ENCODE measurements at places on chromosomes 16 and 17.

DNA sequence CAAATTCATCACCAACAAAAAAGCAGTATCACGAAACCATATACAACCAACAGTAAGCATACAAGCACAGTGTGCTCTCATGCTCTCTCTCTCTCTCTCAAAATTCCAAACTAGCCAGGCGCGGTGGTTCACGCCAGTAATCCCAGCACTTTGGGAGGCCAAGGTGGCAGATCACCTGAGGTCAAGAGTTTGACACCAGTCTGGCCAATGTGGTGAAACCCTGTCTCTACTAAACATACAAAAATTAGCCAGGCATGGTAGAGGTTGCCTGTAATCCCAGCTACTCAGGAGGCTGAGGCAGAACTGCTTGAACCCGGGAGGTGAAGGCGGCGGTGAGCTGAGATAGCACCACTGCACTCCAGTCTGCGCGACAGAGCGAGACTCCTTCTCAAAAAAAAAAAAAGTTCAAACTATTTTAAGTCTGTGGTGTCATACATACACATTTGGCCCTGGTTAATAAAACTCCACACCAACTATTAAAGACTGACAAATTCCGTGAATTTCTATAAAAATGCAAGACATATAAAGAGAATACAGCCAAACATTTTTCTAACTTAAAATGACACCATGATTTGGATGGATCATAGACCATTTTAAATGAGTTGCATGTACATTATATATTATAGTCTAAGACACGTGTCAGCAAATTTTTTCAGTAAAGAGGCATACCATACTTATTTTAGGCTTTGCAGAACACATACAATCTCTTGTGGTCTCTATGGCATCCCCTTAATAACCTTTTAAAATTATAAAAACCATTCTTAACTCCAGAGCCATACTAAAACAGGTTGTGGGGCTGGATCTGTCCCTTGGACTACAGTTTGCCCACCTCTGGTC is 30.9 kb downstream of the GLG1 start:
- no peak for DNase-seq

GRCh38 chr17:32333187-32333586 is 8.8 kb downstream of the C17orf75 start:
- DNase-seq, result no peak

DNA sequence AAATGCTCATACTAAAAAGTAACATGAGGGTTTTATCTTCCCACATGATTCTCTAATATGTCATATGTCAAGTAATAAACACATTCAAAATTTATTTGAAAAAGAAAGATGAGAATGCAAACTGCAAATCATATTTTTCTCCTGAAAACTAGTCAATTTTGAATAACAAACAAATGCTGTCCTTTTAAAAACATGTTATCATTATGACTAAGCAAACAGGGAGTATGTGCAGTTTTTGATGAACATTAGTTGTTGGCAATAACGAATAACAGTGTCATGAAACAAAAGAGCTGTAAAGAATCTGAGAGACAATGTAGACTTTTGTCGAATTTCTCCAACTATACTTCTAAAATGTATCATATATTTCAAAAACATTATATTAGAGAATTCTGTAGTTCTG is 34.8 kb downstream of the RPGRIP1L start:
- no peak for DNase-seq

DNA sequence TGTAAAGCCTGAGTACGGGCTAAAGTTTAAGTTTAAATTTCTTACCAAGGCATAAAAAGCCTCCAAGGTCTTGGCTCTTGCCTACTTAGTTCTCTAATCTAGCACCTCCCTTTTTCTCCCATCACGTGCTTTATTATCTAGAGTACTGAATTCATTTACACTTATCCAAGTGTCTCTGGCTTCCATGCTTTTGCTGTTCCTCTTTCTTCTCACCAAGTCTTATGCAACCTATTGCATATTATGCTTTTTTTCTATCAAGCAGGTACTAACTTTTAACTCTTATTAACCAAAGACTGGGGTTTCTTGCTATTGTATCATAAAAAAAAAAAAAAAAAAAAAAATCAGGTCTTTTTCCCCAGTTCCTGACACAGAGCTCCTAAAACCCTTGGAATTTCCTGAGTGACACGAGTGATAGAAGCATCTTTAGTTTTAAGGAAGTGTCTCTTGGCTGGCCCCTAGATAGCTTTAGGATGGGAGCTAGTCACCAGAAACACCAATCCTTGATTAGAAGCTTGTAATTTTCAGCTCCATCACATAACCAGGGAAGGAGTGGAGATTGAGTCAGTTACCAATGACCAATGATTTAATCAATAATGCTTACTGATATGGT is 44.9 kb downstream of the SSH2 start:
- no peak for DNase-seq

GRCh38 chr16:81243942-81244341 is 5.5 kb downstream of the BCO1 start:
- DNase-seq, result no peak

- no peak for DNase-seq
Observed at GRCh38 chr16:54176376-54176901, 110.1 kb downstream of the IRX3 start.

- no peak for DNase-seq
Observed at GRCh38 chr16:85969159-85969558, 70.2 kb downstream of the IRF8 start.

GRCh38 chr17:7132511-7133094 is 18.0 kb upstream of the ASGR2 start:
- DNase-seq, result no peak

GRCh38 chr17:58322581-58323185 is 5.9 kb downstream of the TSPOAP1 start:
- DNase-seq, result no peak

- DNase-seq, result no peak
Observed at GRCh38 chr16:82093666-82094300, 58.7 kb downstream of the HSD17B2 start.

GRCh38 chr17:44928136-44928535 is 12.8 kb upstream of the GFAP start:
- DNase-seq, result no peak

DNA sequence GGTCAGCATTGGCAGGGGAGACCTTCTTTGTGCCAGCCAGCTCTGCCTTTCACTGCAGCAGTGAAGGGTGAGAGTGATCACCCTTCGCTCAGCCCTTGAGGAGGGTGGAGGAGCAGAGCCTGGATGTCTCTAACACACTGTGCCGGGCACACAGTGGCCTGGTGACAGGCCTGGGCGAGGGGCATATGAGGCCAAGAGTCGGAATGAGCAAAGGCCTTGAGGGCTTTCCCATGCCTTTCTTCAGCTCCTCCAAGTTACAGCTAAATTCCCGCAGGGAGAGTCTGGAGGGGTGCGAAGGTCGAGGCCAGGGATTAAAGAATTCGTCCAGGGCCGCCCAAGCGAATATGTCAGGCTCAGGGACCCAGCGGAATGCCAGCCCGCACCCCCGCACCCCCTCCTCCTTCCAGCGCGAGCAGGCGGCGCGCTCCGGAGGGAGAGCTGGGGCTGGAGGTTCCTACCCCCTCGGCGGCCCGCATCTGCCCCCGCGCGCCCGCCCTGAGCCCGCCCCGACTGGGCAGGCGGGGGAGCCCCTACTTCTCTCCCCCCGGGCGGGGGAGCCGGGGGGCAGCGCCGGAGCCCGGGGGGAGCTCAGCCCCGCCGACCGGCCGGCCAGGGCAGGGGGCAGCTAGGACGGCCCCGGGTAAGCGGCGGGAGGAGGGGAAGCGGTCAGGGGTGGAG is at the start of gene RASL10B:
Gene RASL10B (plus strand): TSS at position 401 of the 678 bp plus-strand sequence. CDS start 3,546 bp downstream, outside the sequence.
- peak; percentile 86 for DNase-seq

GRCh38 chr17:49997773-49998703 is 3.0 kb upstream of the DLX3 start:
- peak; percentile 97 for DNase-seq

DNA sequence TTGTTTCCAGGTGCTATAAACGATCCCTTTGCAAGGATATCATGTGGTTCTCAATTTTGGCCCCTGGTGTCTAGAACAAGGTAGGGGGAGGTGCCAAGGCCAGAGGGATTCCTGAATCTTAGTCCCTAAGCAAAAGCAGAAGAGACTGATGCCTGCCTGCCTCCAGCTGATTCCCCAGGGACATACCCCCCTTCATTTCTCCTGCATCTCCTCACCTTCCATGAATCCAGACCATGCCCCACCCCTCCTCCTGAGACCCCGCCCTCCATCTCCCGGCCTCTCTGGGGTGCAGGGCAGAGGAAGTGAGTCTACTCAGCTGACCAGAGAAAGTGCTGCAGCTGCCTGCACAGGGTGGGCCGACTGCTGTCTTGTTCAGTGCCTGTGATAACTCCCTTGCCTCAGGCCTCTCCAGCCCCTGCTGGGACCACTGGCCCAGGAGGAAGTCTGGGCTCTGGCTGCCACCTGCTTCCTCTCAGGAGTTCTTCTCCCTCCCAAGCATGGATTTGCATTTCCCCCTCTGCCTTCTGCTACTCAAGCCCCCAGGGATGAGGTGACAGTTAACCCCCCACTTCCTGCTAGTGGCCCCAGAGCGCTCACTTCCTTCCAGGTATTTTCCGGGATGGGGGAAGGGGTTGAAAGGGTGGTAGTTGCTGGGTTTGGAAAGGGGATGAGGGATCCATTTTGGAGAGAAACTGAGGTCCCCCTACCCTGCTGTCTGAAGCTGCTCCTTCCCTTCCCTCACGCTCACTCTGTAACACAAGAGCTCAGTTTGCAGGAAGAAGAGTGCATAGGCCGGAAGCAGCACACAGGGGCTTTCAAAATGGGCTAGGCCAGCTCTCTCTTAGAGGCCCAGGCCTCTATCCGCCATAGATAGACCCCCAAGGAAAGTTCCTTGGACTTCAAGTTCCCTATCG is 10.5 kb upstream of the TSPOAP1 start:
- peak; percentile 90 for DNase-seq

- DNase-seq, result no peak
Observed at GRCh38 chr17:20010936-20011335, 1.8 kb downstream of the SPECC1 start.

- no peak for DNase-seq
Observed at GRCh38 chr16:9192746-9193145, 101.3 kb downstream of the HAPSTR1 start.

DNA sequence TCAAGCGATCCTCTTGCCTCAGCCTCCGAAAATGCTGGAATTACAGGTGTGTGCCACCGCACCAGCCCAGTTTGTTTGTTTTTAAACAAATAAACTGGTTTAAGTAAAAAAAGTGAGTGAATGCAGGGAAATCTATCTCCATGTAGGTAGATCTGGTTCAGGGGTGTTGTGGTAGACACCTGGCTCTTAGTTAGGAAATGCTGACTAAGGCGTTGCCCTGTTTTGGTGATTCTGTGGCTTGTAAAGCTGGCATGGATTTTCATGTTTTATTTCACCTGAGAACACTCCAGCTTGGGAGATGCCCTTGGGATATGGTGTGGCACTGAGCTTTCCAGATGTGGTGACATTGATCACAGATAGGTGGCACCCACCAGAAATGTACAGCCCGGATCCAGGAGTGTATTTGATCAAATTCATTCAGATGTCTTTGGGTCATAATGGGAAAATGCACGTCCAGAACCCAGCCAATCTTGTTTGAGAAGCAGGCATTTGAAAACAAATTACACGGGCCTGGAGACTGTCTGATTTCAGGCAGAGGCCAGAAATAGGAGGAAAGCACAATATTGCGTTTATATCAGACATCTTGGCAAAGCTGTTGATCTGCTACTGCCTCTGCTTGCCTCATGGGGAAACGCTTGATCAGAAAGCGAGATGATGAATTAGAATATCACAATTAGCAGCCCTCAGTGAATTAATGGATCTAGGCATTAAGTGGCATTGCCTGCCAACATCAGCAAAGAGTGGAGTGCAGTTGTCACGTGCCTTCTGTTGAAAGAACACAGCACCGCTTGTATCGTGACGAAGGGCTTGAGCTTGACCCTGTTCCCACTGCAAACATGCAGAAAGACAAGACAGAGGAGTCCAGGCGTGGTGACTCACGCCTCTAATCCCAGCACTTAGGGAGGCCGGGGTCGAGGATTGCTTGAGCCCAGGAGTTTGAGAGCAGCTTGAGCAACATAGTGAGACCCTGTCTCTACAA is 7.3 kb upstream of the IL34 start:
- no peak for DNase-seq

- no peak for DNase-seq
Observed at GRCh38 chr17:81128774-81129173, 36.5 kb upstream of the PVALEF start.

DNA sequence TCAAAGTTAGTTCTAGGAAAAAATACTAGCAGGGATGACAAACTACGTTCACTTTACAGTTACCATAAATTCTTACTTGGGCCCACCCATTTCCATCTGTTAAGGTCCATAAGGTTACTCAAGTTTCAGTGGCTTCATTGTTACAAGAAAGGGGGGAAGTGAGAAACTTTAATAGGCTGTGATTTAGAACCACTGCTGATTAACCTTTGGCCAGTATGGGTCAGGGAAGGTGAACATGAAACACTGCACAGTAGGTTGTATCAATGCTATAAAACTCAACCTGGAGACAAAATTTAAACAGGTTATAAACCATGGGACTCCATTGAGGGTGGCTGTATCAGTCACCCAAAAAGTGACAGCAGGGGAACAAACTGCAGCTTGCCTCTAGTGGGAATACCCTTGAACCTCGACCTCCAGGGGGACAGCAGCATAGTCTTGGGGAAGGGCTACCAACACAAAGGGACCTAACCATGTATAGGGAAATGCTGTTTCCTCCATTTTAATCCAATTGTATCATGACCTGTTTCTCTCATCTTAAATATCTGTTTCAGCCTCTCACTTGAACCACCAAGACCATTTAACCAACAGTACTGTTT is 10.4 kb downstream of the PTRH2 start:
- no peak for DNase-seq
